ENCODE measurements at places on chromosomes 2 and 18.
A peak's percentile ranks its signal among the peaks of the same experiment; 100 is the strongest.

- DNase-seq = no peak
Measured at GRCh38 chr2:125747165-125747425, 908.9 kb upstream of the GYPC start.

GRCh38 chr2:37573451-37574388, 97.7 kb downstream of the CDC42EP3 start:
- no peak for DNase-seq

- no peak for DNase-seq
Measured at GRCh38 chr2:222915092-222915957, 54.5 kb downstream of the ACSL3 start.

DNA sequence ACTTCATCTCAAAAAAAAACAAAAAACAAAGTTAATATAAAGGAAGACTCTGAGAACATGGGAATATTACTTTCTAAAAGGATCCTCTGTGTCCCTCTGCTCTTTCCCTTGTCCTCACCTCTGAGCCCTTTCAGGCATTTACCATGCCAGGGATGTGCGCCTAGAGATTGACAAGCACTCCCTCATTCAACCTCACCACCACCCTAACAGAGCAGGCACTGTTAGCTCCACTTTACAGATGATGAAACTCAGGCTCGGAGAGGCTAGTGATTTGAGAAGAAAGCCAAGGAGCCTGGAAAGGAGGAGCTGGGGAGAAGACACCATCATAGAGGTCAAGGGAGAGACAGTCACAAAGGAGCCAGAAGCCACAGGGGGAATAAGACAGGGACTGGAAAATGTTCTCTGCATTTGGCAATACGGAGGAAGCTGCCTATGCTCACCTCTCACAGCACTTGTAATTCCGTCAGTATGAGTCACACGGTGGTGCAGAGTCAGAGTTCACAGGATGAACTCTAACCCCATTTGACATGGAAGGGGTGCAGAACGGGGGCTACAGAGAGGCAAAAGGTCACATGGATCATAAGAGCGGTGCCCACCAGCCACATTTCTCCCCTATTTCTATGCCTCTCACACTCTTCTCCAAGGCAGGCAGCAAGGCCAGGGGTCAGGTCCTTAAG, 101.8 kb upstream of the NFU1 start:
- no peak for DNase-seq

DNA sequence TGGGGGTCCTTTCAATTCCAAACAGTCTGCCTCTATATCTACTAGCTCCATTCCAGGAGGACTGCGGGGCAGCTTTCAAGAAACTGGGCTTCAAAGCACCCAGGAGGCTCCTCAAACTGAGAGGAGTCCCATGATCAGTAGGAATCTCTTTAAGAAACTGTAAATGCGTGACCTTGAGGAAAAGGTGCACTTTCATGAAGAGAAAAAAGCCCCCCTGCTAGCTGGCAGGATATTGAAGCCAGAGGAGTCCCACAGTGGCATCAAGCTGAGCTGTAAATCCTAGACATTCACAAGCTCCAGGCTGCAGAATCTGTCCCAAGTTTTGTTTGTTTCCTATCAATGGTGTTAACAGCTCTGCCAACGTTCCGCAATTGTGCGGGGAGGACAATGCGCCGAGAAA, 790.1 kb downstream of the SLC4A3 start:
- no peak for DNase-seq

DNA sequence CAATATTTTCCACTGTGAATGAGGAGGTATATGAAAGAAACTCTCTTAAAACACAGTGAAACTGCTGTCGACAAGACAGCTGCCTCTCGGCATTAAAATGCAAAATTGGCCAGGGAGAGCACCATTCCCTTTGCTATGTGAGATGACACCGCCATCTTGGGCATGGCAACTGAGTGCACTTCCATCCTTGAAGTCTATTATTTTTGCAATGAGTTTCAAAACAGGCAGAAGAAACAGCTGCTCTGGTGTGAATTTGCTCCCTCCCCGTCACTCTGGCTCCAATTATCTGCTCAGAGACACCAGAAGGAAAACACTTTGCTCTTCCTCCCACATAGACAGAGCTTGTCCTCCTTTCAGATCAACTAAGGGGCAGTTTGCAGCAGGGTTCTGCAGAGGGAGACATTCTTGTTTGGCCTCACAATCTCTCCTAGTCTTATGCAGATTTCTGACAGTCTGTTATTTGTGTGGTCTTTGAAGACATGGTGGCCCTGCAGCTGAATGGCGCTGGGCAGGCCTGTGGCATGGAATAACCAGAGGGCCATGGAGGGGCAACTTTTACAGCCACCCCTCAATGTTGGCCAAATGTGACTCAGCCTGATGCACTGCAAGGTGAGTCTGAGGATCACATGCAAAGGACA, 48.6 kb upstream of the SEC11C start:
- no peak for DNase-seq

GRCh38 chr18:73683409-73684238, 464.0 kb downstream of the FBXO15 start:
- DNase-seq = peak; percentile 6

DNA sequence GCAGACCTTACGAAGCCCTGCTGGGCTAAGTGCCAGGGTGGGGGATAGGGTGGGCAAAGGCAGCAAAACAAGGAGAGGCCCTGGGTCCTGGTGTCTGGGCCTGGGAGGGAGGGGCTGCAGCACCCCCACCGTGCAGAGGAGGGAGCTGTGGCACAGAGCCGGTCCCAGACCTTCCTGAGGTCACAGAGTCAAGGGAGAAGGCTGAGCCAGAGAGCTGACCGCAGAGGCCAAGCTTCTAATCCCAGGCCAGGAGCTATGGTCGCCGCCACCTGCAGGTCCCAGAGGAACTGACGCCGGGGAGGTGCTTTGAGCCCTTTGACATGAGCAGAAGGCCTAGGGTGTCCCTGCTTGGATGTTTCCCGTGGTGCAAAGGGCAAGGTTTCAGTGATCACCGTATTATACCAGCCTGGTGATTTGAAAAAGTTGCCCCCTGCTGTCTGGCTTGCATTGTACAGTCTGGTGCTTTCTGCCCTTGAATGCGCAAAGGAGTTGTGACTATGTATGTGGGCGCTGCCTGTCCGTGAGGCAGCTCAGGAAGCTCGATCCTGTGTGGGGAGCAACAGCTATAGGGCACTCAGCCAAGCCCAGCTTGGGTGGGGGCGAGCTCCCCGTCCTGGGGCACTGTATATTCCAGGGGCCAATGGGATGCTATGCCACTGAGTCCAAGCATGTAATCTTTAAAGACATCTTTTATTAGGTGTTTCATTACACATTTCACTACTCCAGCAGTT, 44.3 kb downstream of the EDAR start:
- no peak for DNase-seq

GRCh38 chr2:42545023-42545721, 23.3 kb upstream of the MTA3 start:
- DNase-seq = no peak

DNA sequence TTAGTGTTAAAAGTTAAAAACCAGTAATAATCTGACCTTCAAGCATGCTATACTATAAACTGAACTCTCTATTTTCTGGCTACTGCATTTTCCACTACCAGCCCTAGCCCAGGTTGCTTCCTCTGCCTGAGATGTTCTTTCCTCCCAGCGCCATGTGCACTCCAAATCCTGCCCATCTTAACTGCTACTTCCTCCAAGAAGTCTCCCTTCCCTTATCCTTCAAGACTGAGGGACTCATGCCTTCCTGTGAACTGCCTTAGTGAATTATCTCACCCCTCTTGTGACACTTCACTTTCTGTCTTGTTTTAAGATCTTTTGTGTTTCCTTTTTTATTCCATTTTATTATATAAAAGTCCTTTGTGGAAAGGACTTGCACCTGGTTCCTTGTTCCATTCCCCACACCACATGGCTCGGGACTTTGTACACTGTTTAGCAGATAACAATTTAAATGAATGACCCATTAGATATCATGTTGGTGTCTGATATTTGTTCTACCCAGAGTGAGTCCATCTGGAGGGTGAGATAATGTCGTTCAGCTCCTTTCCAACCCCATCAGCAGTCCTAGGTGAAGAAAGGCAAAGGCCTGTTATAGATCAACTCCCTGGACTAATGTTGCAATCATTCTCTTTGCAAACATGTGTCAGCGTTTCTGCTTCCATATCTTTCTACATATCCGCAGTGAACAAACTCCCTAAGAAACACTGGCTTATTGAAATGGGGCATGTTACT, 20.9 kb upstream of the AGFG1 start:
- DNase-seq = no peak

DNA sequence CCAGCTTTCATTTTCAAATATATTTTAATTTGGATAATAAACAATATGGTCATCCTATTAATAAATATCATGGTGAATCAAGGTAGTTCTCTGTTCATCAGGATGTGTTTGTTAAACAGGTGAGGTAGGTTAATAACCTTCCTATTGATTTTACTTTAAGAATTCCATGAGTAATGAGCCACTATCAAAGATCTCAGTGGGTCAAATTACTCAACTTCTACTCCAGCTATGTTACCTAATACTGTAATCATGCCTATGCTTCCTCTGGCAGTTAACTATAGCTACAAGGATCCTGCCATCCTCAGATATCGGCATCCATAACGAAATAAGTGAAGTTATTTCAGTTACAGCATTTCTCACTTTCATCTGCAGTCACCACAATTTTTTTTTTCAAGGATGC, 289.6 kb upstream of the SLC8A1 start:
- no peak for DNase-seq

DNA sequence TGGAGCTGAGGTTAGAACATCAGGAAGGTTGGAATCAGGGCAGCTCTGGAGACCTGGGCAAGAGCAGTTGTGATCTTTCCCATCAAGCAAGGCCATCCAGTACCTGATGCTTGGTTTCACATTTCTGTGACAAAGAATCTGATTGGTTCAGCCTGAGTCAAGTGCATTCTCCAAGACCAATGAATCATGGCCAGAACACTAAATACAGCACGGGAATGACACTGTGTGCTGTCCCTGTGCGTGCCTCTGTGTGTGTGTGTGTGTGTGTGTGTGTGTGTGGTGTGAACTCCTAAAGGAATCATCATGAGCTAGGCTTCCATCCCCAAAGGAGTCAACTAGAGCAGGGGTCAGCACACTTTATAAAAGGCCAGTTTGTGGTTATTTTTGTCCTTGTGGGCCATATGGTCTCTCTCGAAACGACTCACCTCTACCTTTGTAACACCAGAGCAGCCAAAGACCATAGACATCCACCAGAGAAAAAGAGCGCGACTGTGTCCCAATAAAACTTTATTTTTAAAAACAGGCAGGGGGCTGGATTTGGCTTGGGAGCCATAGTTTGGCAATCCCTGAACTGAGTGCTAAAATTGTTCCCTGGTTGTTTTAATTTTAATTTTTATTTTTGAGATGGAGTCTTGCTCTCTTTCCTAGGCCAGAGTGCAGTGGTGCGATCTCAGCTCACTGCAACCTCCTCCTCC, 99.7 kb downstream of the INHBB start:
- no peak for DNase-seq

GRCh38 chr18:59966913-59967312, 67.1 kb downstream of the PMAIP1 start:
- DNase-seq = no peak

DNA sequence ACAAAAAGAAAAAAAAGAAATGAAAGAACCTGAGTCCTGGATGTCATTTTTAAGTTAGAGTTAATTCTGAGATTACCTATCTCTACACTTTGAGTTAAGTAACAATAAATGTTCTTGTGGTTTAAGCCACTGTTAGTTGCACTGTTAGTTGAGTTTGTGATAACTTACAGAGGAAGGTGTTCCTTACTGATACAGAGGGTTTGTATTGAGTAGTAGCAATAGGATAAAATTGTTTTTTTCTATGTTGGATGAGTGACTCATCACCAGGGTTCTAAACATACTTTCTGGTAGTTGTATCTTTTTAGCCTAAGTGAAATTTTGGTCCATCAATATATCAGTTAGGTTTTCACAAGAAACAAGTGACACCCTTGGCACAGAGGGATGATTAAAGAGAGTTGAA, 4.0 kb upstream of the LCLAT1 start:
- no peak for DNase-seq

DNA sequence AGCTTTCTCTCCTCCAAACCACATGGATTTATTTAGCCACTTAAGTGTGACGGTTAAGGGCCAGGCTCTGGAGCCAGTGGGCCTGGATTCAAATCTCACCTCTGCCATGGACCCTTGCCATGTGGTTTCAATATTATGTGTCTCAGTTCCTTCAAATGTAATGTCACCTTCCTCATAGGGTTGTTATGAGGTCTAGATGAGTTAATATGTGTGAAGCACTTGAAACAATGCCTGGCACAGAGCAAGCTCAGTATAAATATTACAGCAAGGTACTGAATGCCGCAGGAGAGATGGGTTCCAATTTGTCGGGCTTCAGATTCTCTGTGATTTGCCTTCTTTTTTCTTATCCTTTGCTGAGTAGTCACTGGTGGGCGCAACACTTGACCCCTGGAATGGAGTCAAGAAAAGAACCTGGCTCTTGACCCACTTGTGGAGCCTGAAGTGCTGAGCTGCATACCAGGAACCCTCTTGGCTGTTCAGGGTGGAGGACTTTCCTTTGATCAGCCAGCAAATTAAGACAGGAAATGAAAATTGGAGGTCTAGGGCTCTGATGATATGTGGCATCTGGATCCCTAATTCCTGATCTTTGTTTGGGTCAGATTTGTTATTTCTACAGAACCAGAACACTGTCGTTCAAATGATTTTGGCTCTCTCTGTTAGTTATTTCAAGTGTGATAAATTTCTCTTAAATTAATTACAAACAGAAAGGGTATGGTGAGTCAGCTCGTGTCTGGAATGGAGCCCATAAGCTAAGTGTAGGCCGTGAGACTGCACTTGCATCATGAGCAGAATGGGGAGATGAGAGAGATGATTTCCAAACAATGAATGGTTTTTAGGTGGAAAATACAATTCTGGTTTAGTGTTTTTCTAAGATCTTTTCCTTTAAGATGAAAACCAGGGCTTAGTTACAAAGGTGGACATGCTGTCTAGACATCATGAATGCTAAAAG, 293.0 kb downstream of the KCNS3 start:
- peak; percentile 59 for DNase-seq

DNA sequence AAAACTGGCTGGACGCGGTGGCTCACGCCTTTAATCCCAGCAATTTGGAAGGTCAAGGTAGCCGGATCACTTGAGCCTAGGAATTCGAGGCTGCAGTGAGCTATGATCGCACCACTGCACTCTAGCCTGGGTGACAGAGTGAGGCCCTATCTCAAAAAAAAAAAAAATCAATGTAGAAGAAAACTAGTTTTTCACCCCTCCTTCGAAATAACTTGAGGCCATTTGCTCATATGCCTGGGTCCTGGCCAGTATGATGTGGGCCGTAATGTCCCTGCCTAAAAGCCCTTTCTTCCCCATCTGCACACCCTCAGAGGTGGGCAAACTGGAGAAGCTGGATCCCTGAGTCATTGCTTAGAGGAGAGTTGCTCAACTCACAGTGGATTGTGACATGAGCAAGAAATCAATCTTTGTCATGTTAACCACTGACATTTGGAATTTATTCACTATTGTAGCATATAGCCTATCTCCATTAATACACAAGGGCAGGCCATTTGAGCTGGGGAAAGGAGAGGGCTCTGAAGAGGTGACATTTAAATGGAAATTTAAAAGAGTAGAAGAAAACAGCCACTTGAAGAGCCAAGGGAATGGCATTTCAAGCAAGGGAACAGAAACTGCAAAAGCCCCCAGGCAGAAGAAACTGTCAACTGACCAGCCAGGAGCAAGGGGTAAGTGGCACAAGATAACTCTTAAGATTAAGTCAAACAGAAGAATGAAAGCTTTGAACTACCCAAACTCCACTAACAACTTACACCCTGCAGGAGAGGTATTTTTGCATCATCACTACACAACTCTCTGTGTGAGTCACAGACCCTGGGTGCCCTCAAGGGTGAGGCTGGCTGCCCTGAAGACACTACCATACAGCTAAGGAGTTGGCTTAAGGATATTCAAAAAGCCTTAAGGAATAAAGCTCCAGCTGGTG, 7.6 kb upstream of the METTL21A start:
- DNase-seq = peak; percentile 21

- DNase-seq = no peak
Measured at GRCh38 chr18:45935591-45936335, 31.4 kb downstream of the EPG5 start.

Measured in GM04504 (cell line).